AG04450 (cell line): ENCODE measurements at places on chromosomes 7 and 10.
A peak's percentile ranks its signal among the peaks of the same experiment; 100 is the strongest.

DNA sequence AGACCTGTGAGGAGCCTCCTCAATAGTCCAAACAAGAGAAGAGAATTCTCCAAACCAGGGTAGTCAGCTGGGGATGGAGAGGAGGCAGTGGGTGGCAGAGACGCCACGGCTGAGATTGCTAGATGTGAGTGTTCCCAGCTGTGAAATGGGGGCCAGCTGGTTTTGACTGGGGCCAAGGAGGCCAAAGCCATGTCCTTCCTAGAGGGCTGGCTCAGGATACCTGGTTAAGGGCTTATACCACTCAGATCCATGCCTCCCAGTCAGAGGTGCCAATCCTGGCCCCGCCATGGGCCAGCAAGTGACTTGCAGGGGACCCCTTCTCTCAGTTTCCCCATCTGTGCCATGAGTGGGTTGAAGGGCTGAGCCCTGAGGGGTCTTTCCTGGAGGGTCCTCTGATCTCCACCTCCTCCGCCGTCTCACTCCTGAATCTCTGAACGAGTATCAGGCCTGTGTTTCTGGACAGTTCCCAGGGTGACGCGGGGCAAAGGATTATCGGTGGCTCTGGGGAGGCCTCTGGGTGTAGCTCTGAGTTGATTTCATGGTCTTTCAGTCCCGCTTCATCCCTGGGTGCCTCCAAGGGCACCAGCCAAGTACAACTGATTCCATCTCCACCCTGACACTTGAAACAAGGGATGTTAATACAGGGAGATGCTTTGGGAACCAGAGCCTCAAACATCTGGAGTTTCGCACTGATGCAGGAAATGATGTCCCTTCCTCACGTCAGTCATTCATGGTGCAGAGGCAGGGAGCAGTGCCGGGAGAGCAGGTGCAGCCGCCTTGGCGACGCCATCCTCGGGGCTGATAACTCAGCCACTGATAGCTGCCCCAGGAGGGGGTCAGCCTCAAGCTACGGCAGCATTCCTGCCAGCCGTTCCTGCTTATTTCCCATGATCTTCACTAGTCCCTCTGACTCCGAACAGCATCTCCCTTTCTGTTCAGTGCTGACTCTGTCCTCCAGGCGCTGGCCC lies 126.7 kb downstream of the RGS10 start:
- no peak for DNase-seq

DNA sequence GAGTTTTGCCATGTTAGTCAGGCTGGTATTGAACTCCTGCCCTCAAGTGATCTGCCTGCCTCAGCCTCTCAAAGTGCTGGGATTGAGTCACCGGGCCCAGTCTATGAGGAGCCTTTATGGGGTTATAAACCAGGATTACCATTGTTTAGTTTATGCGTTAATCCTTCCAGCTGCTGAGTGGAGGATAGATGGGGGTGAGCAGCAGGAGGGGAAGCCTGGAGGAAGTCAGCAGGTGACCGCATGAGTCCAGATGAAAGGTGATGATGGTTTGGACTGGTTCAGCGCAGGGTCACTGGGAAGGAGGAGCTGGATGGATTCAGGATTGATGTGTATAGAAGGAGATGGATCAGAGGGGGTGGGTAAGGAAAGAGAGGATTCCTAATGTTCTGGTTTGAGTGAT lies 197.1 kb downstream of the ADAM12 start:
- no peak for DNase-seq

DNA sequence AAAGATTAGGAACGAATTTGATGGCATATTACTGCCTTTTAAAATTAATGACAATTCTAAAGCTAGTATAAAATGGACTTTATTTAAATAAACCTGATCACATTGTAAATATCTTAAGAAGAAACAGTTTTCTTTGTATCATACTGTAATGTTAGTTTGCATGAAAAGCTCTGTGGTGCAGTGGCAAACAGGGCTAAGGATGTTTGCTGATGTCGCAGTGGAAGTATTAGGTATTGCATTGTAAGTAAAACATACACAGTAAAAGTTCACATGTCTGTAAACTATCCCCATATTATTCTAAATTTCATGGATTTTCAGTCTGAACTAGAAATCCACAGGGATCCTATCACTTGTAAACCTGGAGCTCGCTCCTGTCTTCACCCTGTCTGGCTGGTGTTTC lies 252.6 kb upstream of the ZNF32 start:
- DNase-seq, result no peak

- DNase-seq, result no peak
Measured at GRCh38 chr7:90957883-90958282, 306.4 kb upstream of the FZD1 start.

GRCh38 chr10:63819753-63820329 lies 298.6 kb downstream of the REEP3 start:
- DNase-seq, result peak; percentile 18

DNA sequence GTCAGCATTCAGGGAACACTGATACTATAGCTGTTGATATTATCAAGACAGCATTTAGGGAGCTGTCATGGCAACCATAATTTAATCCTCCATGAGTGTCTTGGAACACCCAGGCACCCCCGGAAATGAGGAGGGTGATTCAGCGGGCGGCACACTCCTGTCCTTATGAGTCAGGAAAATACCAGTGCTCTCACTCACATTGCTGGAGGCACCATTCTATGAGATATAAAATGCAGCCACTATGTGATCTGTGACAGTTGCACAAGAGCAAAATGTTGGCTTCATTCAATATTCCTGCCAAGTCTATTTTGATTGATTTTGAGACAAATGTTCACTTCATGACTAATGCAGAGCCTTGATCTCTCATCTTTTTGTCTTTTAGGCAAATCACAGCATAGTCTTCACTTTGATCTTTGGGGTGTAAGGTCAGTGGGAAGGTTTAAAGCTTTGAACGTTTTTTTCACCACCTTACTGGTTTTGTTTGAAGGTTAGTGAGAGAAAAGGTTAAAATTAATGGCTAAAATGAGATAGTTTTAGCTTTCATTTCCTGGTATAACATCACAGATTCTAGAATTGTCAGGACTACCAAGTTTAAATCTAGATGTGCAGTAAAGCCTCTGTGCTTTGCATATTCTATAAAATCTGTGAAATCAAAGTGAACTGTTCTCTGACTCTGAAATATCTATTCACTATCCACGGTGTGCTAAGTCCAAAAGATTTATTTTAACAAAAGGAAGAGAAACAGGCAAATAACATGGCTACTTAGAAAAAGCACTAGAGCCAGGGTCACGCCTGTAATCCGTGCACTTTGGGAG lies 12.4 kb upstream of the ARHGAP12 start:
- peak; percentile 58 for DNase-seq

GRCh38 chr10:6089334-6090219 lies 743 bp downstream of the RBM17 start:
- no peak for DNase-seq

DNA sequence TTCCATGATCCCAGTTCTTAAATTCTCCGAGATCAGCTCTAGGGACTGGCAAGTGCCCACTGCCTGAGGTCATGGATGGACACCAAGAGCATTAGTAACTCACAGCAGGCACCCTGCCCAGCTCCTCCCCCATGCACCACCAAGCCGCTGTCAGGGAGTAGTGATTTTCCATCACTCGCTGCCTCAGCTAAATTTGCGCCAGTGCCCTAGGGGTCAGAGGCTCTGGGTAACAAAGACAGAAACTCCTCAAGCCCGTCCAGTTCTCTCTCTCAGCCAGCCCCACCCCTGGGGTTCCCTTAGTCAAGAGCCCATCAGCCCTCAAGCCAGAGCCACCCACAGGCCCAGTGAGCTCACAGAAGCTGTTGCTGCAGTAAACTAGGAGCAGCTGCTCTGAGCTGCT lies 30.0 kb downstream of the PAX2 start:
- no peak for DNase-seq

GRCh38 chr7:71290452-71290851 lies 158.5 kb downstream of the GALNT17 start:
- no peak for DNase-seq

GRCh38 chr10:102460836-102461186 lies 9.5 kb upstream of the C10orf95 start:
- no peak for DNase-seq

DNA sequence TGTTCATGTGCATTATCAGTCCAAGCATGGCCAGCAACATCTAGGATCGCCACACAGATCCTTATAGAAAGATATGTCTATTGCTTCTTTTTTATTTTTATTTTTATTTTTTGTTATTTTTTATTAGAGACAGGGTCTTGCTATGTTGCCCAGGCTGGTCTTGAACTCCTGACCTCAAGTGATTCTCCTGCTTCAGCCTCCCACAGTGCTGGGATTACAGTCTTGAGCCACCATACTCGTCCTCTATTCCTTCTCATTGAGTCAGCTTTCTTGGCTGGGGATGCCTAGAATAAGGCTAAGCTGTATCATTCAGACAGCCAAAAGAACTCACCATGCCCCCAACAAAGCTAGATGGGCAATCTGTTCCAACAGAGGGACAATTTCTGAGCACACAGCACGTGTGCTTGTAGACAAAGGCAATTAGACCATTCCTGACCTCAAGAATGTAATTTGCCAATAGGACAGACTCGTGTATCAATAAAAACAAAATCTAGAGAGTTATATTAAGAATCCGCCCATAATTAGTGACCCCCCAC lies 264.0 kb upstream of the NEBL start:
- no peak for DNase-seq

DNA sequence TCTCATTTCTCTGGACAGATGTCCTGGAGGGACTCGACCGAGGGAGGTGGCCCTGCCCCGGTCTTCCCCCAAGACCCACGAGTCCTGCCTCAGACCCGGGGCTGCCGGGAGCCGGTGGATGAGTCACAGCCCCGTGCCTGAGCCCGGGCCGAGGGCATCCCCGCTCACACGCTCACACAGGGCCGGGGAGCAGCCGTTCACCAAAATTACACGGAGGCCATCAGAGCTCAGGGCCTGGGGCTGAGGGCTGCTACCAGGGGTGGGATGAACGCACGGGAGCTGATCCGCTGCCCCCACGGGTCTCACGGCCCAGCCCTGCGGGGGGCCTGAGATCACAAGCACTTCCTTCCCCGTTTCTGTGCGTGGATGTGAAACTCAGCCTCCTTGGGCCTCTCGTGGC lies 17.5 kb downstream of the FAM20C start:
- no peak for DNase-seq

GRCh38 chr7:21898265-21898930 lies 47.3 kb downstream of the CDCA7L start:
- no peak for DNase-seq

DNA sequence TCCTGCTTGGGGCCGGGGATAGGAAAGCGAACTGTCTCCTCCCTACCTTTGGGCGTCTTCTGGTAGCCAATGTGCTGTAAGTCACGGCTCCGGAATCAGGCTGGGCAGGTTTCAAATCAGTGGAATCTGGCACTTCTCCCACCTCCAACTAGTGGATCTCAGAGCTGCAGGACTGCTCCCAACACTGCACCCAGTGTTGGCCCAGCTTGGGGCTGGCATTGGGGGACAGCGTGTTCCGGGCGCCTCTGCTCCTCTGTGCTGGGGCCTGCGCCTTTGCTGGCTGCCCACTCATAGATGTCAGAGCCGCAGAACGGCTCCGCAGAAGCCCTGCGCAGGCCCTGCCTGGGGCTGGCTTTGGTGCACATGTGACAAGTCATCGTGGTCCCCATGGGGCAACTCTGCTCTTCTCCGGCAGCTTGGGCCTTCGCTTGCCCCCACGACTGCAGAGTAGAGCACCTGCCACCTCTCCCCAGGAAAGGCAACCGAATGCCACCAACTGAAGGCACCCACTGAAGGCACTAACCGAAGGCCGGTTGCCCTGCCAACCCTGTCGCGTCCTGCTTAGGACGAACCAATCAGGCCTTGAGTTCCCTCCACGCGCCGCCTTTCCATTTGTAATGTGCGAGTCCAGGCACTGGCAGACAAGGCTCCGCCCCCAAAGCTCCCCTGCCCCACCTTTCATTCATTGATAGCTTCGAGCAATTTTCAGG lies 85.5 kb upstream of the ABI1 start:
- no peak for DNase-seq
